Temporal lobe (tissue), 4 donors: ENCODE measurements at places on chromosomes 3 and 15. TPM values are rescaled to one million over a fixed set of nuclear protein-coding genes. Genes with fewer than 3 reads are reported as not detected.

The GOLGA6A gene
- total RNA-seq = not detected

The C3orf49 gene
- total RNA-seq = not detected

The WDR76 gene
- total RNA-seq = 10.8 TPM

The GOLGA8T gene
- 0.49 TPM for total RNA-seq

The TMCO5A gene
- not detected for total RNA-seq

The SERINC4 gene
- under 0.01 TPM for total RNA-seq

The FAM174B gene
- 9.8 TPM for total RNA-seq

The ANKRD34C gene
- total RNA-seq = under 0.01 TPM

The MASP1 gene
- 42.0 TPM for total RNA-seq

The ITIH3 gene
- total RNA-seq = not detected

The EAF2 gene
- 2.2 TPM for total RNA-seq

The CCDC54 gene
- total RNA-seq = 0.25 TPM

The COL8A1 gene
- total RNA-seq = 3.4 TPM

The MYRIP gene
- 8.6 TPM for total RNA-seq

The GALNT15 gene
- total RNA-seq = 2.2 TPM

The LRTM1 gene
- not detected for total RNA-seq

The THRB gene
- total RNA-seq = 54.1 TPM

The FEM1B gene
- 143 TPM for total RNA-seq

The PSMD2 gene
- total RNA-seq = 207 TPM

The KBTBD12 gene
- 2.0 TPM for total RNA-seq

The DLL4 gene
- 3.4 TPM for total RNA-seq

The DNAJA4 gene
- total RNA-seq = 23.1 TPM

The SLC9A9 gene
- 3.9 TPM for total RNA-seq

The CA12 gene
- 10.3 TPM for total RNA-seq

The SKOR1 gene
- 0.25 TPM for total RNA-seq

The ATP10A gene
- total RNA-seq = 0.74 TPM

The GP9 gene
- 0.25 TPM for total RNA-seq

The STAB1 gene
- total RNA-seq = 5.9 TPM

The ROPN1 gene
- total RNA-seq = not detected

The FGD5 gene
- 3.4 TPM for total RNA-seq

The KIF9 gene
- total RNA-seq = 3.4 TPM

The TLR9 gene
- total RNA-seq = not detected

The GABRA5 gene
- 27.8 TPM for total RNA-seq

The GOLGA6D gene
- under 0.01 TPM for total RNA-seq

The MESP1 gene
- 2.0 TPM for total RNA-seq
